Heart left ventricle (tissue), 16 donors: ENCODE measurements at places on chromosomes 2 and 18.
A peak's percentile ranks its signal among the peaks of the same experiment; 100 is the strongest.

- no peak for DNase-seq
Measured at GRCh38 chr2:128310094-128310716, 8.5 kb downstream of the HS6ST1 start.

GRCh38 chr18:22485808-22486244, 68.1 kb upstream of the CTAGE1 start:
- DNase-seq: no peak

GRCh38 chr2:68328901-68329300, 9.2 kb upstream of the CNRIP1 start:
- no peak for DNase-seq

- DNase-seq: no peak
Measured at GRCh38 chr2:169038338-169038757, 7.2 kb upstream of the ABCB11 start.

- no peak for DNase-seq
Measured at GRCh38 chr2:19674051-19675002, 227.5 kb downstream of the TTC32 start.

DNA sequence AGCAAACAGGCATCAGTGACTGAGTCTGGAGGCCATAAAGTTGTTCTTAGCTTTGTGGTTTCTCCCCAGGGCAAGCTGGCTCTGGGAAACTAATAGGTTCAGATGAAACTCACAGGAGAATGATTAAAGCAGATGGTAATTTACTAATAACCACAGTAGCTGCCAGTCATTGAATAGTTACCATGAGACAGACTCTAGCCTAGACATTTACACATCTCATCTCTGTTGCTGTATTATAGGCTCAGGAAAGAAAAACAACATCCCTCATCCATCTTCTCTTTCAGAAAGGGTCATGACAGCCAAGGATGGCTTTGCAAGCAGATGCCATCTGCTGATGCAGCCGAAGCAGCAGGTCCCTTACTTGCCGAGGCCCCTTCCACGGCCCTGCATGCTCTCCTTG, 314.0 kb upstream of the ID2 start:
- DNase-seq: no peak

GRCh38 chr2:74583504-74583903, 29.0 kb downstream of the DOK1 start:
- DNase-seq: no peak

DNA sequence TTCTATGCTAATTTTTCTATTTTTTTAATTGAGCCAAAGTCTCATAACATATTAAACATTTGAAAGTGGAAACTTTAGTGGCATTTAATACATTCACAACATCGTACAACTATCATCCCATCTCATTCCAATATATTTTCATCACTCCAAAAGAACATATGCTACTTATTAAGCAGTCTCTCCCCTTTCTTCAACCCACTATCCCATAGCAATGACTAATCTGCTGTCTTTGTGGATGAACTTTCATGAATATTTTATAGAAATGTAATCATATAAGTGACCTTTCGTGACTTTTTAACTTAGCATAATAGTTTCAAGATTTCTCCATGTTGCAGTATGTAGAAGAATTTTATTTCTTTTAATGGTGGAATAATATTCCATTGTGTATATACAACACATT, 90.3 kb downstream of the CCDC178 start:
- no peak for DNase-seq

DNA sequence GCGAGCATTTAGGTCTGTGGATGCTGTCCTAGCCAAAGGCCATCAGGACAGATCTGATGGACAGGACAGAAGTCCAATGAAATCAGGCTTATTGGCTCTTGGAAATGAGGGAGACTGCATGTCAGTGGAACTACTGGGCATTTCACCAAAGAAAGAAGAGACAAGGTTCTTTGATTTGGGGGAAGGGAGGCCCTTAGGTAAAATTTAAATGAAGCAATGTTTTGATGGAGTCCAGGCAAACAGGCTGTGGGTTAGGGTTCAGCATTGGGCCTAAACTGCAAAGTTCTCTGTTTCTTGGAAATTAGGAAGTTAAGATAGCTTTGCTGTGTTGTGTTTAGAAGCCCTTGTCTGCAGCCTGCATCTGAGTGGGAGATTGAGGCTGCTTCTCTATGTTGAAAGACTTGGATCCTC, 31.6 kb upstream of the RNF149 start:
- no peak for DNase-seq

DNA sequence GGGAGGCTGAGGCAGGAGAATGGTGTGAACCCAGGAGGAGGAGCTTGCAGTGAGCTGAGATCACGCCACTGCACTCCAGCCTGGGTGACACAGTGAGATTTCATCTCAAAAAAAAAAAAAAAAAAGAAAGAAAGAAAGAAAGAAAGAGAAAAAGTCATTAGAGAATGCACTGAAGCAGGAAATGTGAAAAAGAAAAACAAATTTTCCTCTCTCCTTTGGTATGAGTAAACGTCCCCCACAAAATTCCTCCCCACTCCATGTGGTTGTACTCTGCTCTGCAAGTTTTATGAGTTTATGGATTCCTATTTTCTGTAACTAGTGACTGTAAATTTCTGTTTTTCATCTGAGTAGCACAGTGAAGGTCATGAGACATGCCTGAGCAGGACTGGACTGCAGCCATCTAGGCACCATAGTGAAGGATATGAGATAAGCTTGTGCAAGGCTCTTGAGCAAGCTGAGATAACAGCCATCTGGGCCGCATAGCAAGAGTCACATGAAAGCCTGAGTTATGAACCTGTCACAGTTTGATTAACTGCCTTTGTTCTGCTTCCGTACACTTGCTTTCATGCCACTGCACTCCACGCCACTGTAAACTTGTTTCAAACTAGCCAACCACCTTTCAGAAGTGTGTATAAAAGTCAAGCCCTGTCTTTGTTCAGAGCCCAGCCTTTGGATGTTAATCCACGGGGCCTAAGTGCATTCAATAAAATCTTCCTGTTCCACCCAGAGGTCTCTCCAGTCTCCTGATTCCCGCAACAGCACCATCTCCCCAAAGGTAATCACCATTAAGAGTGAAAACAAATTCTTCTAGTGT, 50.2 kb downstream of the SKA1 start:
- DNase-seq: peak; percentile 85

DNA sequence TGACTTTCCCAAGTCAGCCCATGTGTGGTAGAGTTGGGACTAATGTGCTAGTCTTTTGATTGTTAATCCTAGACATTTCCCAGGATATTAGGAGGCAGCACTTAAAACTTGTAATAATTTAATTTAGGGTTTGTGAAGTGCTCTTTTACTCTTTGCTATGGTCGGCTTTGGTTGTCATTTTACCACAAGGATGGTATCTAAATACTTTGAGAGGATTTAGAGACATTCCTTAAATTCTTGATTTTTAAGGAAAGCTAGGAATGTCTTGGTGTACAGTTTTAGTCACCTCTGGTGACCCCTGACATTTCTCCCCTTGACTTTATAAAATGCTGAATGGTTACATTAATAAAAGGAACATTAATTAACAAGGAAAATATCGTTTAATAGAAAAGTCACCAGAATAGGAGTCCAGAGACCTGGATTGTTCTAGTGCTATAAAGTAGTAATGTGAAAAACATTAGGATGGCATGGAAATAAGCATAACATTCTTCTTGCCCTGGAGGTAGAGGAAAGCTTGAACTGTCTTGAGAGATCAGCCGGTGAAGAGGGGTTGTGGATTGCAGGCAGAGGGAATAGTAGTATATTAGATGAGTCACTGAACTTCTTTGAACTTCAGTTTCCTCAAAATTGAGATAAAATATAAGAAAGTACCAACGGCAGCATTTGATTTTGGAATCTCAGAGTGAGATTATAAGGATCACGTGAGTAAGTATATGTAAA, 209.2 kb downstream of the MCFD2 start:
- no peak for DNase-seq

DNA sequence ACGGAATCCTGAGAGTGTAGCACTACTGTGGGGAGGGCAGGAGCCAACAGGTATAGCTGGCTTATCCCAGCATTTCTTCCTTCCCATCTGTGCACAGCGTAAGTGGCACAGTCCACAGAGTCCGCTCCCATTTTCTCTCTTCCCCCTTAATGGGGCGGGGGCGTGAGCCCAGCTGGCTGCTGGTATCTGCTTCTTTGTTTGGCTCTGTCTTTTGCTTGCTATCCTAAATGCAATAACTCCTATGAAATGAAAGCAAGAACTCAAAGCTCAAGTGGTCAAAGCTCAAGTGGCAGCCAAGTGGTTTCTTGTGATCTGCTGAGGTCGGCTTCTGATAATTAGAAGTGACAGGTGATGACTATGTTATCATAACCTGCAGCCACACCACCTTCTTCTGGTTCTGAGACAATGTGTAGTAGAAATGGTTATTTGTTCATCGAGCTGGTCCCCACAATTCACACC, 192.7 kb downstream of the PLCL1 start:
- DNase-seq: no peak

DNA sequence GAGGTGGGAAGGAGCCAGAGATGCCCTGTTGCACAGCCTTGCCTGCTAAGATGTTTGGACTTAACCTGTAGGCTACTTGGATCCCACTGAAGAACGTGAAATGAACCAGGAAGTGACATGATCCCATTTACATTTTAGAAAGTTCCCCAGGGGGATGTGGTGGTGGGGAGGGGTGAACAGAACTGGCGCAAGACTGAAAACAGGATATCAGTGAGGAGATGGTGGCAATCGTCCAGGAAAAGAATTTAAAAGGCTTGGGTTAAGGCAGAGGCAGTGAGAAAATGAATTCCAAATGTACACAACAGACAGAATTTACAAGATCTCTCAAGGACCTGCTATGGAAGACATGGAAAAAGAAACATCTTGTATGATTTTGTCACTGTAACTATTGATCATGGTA, 42.3 kb downstream of the SULT1C2 start:
- DNase-seq: no peak

GRCh38 chr2:74919827-74920226, 38.6 kb upstream of the POLE4 start:
- peak; percentile 52 for DNase-seq

- DNase-seq: no peak
Measured at GRCh38 chr18:47166294-47166693, 9.9 kb downstream of the IER3IP1 start.
